Activated CD4-positive, alpha-beta T cell treated with anti-CD3 and anti-CD28 coated beads, Interleukin-2, amount 10 ng/mL, durations not matched to agents 7 days and 5 days (primary cell): ENCODE measurements at places on chromosomes 3 and 15. TPM values are rescaled to one million over a fixed set of nuclear protein-coding genes. Genes with fewer than 3 reads are reported as not detected.

GRCh38 chr15:60941448-60941847 is 287.7 kb downstream of the RORA start:
- H3K4me3 ChIP-seq = no peak overlapping the region
- DNase-seq = no peak
- H3K27me3 ChIP-seq = peaks cover 10% of the 10 kb centered on the region
- peaks cover 2% of the 10 kb centered on the region for H3K4me1 ChIP-seq
- H3K36me3 ChIP-seq = no peaks in the 10 kb centered on the region

DNA sequence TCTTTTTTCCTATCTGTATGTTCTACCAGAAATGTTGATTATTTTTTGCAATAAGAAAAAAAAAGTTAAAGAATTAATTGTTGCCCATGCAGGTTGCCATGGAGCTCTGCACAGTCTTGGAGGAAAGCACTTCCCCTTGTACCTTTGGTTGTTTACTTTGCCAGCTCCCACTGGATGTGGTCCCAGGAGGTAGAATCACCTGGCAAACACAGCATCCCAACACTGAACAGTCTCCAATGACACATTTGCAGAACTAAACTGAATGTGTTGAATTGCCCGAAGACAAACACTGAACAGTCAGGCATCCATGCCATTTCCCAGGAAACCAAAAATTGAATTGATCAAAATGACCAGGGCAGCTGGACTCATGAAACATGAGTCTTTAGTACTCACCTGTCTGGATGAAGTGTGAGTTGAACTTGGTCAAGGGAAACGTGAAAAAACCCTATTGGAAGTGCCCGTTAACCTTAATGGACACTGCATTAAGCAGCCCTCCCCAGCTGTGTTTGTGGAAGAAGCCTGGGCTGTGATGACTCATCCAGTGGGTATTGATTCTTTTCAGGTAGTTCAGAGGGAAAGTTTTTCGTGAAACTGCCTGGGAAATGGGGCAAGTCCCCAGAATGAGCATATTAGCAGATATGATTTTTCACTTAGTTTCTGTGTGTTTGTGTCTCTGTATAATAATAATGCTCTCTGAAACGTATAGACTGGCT is 284.7 kb upstream of the STT3B start:
- peaks cover 11% of the 10 kb centered on the region for H3K36me3 ChIP-seq
- peaks cover 44% of the 10 kb centered on the region for H3K4me1 ChIP-seq
- no peak overlapping the region for H3K27ac ChIP-seq
- no peaks in the 10 kb centered on the region for H3K27me3 ChIP-seq
- no peak for DNase-seq

GRCh38 chr15:90336705-90337141 is 15.4 kb upstream of the ZNF774 start:
- H3K27ac ChIP-seq = peak overlapping the region; percentile 27
- no peaks in the 10 kb centered on the region for H3K27me3 ChIP-seq
- no peaks in the 10 kb centered on the region for H3K36me3 ChIP-seq
- no peak overlapping the region for H3K4me3 ChIP-seq

GRCh38 chr3:195763076-195763830 is 42.5 kb downstream of the MUC20 start:
- no peaks in the 10 kb centered on the region for H3K36me3 ChIP-seq
- H3K27ac ChIP-seq = no peak overlapping the region
- peaks cover 36% of the 10 kb centered on the region for H3K27me3 ChIP-seq

DNA sequence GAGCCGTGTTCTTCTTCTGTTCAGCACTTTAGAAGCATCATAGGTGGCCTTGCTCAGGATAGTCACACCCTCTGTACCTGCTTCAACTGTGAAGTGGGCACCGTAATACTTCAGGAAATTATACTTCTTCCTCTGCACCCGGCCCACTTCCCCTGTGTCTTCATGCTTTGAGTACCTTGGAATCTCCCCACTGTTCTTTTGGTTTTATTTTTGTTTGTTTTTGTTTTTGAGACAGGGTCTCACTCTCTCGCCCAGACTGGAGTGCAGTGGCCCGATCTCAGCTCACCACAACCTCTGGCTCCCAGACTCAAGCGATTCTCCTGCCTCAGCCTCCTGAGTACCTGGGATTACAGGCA is 1.7 kb downstream of the P2RY14 start:
- no peaks in the 10 kb centered on the region for H3K27me3 ChIP-seq
- no peaks in the 10 kb centered on the region for H3K36me3 ChIP-seq
- H3K4me3 ChIP-seq = peak overlapping the region; percentile 26
- peak overlapping the region; percentile 74 for H3K27ac ChIP-seq

GRCh38 chr15:101549647-101550046 is 60.1 kb upstream of the PCSK6 start:
- no peak for DNase-seq
- H3K27me3 ChIP-seq = peaks cover 4% of the 10 kb centered on the region

DNA sequence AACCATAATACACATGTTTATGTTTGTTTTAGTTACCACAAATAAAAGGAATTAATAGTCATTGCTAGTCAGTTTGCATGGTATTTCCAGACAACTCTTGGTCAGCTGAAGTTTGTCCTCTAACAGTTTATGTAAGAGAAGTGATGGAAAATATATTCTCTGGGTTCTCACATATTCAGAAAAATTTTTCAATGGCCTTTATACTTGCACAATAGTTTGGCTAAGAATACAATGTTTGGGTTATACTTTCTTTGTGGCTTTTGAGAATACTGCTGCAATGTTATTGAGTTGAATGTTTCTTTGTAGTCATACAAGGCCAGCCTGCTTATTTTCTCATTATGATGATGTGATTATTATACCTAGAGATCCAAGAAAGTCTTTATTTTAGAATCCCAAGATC is 133.9 kb downstream of the RAP2B start:
- H3K27me3 ChIP-seq = no peaks in the 10 kb centered on the region
- no peaks in the 10 kb centered on the region for H3K36me3 ChIP-seq
- DNase-seq = no peak
- no peak overlapping the region for H3K27ac ChIP-seq

ZKSCAN7 gene
- 0.50 TPM for total RNA-seq

IDH3A gene
- 71.2 TPM for total RNA-seq

COL8A1 gene
- 0.07 TPM for total RNA-seq
